Stimulated activated CD8-positive, alpha-beta memory T cell treated with anti-CD3 and anti-CD28 coated beads, Interleukin-2, amount 100 ng/mL, for 1 hour (primary cell): ENCODE measurements at places on chromosomes 3 and 15.

DNA sequence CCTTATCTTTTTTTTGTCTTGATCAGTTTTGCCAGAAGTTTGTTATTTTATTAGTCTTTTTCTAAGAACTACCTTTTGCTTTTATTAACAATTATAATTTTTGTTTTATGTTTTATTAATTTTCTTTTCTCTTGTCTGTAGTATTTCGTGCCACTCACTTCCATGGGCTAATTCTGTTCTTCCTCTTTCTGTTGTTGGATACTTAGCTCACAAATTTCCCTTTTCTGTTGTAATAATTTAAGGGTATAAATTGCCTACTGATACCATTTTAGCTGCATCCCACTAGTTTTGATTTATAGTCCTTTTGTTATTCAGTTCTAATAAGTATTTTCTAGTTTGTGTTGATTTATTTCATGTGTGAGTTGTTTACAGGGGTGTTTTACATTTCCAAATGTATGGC is 48.6 kb downstream of the SNRK start:
- no peak for DNase-seq

DNA sequence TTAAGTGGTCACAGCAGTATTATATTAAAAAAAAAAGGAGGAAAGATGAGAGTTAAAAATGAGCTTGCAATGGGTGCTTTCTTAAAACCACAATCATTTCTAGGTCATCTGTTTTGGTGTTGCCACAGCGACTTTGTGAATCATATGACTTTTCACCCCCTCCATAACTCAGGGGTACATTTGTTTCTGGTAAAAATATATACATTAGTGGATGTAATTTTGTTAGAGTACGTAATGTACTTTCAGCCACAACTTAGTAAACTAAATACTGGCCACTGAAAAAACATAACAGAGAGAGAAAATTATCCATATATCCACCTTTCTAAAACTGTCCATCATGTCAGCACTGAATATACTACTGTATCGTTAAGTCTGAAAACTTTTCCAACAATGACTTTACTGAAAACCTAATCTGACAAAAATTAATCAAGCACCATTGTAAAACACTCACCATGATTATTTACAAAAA is 3.4 kb downstream of the ANKRD28 start:
- peak; percentile 4 for DNase-seq

GRCh38 chr3:147409143-147410115 is at the start of gene ZIC1:
ZIC1 (plus strand) TSS chr3:147409365; CDS start chr3:147410113, 748 bp downstream.
- no peak for DNase-seq

DNA sequence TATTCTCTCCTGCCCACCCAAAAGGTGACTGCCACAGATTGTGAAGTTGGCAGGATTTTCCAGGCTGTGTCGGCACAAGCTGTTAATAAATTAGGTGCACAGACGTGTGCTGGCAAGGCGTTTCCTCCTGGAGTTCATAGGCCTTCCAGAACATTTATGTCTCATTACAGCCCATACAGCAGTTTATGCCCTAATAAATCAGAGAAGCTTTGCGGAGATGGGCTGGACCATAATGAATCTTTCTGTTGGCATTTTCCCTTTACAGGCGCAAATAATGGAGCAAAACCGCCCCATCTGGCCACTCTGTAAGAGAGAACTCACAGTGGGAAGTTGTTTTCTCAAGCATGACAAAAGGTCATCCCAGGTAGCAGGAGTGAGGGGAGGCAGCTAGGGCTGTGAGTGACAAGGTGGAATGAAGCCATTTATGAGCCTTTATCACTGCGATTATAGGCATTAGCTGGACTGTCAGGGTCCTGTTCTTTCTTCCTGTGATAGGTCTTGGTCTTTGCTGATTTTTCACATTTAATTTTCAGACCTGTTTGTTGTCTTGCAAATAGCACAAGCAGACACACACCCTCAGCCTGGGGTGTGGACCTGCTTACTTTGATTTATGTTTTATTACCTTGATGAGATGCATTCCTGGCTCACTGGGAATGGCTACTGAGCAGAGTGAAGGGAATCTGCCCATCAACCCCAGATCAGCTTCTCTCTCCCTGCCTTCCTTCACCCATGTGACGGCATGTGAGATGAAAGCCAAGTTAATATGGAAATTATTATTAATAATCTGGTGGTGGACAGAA is 257.5 kb downstream of the LRTM1 start:
- no peak for DNase-seq

- DNase-seq: no peak
Observed at GRCh38 chr3:58029842-58030584, 21.8 kb downstream of the FLNB start.

DNA sequence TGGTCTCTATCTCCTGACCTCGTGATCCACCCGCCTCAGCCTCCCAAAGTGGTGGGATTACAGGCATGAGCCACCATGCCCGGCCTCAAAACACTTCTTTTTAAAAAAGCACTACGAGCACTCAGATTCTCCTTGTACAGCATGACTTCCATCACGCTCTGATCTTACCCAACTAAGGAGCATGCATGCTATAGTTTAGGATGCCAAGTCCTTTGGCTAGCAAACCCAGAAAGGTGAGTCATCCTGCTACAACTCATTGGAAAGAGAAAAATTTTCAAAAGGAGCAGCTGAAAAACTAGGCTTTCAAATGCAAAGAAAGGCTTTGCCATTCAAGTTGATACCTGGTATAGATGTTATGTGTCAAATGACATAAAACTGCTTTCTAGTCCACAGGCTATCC is 70.3 kb upstream of the PRICKLE2 start:
- DNase-seq: no peak

DNA sequence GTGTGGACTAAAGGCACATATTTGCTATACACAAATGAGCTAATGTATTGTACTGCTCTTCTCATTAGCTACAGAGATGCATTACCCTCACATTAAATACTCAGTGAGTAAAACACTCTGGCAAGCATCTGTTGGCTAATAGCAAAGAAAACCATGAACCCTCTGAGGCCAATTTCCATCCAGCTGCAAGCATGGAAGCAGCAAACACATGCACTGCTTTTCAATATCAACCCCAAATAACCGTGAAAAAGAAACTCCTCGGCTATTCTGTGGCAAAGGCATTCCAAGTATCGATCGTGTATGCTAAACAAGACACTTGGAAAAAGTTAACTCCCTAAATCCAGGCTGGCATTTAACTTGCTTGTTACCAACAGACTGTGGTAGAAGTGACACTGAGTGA is 67.0 kb downstream of the PEAK1 start:
- no peak for DNase-seq

GRCh38 chr15:36079021-36079420 is 500.4 kb upstream of the CDIN1 start:
- DNase-seq: no peak

DNA sequence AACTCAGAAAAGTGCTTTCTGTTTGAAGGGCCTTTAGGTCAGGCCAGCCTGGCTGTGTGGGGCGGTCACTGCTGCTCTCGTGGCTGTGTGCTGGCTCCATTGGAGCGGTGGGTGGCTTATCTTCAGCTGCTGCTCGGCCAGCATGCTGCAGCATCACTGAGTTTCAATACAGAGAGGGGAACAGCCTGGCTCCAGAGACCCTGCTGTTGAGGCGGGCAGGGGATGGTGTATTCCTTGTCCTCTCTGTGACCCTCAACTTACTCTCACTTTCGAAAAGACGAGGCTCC is 248.5 kb upstream of the ONECUT1 start:
- DNase-seq: no peak

DNA sequence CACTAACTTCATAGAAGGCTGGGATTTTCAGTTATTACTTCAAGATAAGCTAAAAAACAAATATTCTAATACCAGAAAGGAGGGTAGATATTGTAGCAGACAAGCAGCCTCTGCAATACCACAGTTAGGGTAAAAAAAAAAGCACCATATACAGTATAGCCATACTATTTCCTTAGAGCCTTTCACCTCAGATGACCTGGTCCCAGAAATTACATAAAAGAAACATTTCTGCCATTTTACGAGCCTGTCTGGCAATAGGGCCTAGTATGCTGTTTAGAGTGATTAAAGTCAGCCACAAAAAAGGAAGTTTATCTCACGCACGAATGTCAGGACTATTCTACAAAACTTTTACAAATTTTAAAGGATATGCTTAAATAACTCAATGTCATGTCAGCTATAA is 1016.6 kb downstream of the PLOD2 start:
- DNase-seq: no peak

DNA sequence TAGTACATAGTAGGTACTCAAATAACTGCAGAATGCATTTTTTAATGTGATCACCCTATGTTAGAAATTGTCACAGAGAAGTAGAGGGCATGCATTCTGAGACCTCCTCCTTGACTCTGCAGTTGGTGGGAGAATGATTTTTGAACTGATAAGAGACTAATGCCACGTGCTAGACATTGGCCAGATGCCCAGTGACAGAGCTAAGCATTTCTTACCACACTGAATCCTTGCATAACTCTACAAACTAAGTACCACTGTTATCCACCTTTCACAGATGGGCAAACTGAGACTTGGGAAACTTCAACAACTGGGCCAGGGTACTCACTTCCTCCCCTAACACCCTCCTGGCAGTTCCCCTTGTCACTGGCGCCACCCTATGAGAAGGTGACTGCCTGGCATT is 33.5 kb upstream of the SPATA12 start:
- no peak for DNase-seq

DNA sequence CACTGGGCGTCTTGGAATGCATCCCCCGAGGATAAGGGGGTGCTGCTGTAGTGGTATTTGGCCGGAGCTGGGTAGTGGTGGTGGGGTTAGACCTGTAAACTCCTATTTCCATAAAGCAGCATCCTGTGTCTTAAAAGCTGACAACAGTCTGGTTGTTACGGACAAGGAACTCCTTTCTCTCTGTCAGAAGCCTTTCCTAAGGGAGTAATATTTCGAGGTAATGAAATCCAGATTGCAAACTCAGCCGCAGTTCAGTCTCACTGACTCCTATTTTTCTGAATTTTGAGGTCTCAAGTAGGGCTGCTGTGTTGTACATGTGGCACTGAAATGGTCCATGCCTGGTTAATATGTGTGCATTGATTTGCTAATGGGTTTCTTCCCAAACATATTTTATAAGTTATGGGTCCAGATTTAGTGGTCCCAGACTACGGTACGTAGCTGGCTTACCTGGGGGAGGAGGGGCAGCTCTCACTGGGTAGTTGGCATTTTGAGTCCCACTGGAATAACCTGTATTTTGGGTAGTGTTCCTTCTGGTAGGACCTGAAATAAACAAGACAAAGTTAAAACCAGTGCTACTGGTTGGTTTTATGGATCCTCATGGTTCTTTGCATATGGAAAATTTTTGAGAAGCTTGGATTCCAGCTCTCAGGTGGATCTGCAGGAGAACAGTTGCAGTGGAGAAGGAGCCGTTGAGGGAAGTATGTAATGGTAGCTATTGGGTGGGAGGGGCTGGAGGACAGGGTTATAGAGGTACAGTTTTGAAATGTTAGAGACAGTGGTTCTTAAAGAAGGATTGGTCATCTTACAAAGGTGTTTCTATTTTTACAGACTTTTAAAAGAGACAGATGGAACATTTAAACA is 48.6 kb upstream of the LDHAL6B start:
- DNase-seq: no peak

GRCh38 chr3:45915518-45916231 is 27.6 kb upstream of the CXCR6 start:
- peak; percentile 59 for DNase-seq

- no peak for DNase-seq
Observed at GRCh38 chr3:33954956-33955355, 156.5 kb downstream of the PDCD6IP start.

- peak; percentile 77 for DNase-seq
Observed at GRCh38 chr3:50194128-50194902, 2.9 kb downstream of the GNAT1 start.

DNA sequence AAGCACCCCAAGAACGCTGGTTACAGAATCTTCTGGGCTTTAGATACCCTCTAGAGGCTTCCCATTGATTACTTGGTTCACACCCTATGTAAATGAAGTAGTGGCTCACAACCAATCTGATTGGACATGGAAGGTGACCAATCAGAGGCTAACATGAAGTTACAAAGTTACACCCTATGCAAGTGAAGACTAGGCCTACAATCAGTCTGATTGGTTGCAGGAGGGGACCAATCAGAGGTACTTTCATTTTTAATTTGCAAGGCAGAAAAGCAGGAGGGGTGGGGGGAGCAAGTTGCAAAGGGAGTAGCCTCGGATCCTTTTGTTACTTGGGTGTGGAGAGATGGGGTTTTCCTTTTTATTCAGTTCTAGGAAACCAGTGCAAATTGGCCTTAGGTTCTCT is 11.1 kb upstream of the RTP2 start:
- no peak for DNase-seq

DNA sequence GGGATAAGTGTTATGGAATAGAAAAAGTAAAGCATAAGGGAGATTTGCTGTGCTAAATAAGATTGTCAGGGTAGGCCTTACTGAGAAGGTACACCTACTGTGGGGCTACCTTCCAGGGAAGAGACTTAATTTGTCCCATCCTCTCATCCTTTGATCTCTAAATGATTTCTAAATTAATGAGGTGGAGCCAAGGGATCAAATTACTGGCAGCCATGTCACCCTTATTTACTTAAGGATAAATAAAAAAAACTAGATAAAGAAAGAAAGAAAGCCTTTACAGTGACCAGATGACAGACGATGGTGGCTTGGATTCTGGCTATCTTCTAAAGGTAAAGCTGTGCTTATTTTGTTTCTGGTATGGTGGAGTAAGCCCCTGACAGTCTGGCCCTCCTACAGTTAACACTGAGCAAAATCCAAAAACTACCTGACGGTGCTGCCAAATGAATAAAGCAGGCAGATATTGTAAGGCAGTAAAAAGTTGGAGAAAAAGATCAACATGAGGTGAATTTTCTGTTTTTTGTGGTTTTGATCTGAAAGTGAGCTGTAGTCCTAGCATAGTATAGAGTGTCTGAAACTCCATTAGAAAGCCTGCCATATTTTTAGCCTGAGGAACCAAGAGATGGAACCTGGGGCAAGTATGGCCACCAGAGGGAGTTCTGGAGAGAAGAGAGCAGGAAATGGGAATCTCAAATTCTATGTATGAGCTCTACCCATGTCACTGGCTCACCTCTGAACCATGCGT is 285.1 kb upstream of the MANF start:
- DNase-seq: no peak

- no peak for DNase-seq
Observed at GRCh38 chr15:45101749-45102148, 12.2 kb downstream of the DUOX2 start.

- no peak for DNase-seq
Observed at GRCh38 chr3:105466495-105467404, 100.0 kb downstream of the ALCAM start.

DNA sequence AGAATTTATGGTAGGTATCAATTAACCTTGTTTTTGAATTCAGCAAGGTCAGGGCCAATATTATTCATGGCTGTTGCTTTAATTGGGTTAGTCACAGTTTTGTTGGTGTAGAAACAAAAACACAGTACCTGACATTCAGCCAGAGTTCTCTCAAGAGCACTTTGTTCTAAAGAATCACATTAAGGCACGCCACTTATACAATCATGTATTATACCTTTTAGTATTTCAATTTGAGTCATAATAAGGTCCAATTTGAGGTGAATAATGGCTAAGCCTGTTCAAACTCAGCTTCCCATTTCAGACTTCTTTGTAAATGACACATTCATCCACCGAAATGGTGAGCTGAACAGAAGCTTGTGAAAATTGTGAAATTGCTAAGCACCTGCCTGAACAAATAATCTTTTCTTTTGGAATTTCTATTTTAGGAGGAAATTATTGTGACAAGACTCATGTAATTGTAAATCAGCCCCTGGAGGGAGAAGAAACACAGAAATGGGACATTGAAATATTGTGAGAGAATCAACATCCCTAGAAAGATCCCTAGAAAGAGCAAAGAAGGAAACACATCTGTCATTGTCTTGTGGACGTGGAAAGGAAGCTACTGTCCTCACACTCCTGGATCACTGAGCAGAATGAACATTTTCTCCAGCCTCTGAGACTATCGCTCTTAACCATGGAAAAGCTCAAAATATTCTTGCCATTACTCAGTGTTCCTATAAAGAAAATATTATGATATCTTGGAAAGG is 29.3 kb downstream of the RIOX2 start:
- DNase-seq: no peak
